NCI-H748 treated with DMSO at 0.1 percent for 48 hours (cell line): ENCODE measurements at places on chromosomes 11 and 22.

DNA sequence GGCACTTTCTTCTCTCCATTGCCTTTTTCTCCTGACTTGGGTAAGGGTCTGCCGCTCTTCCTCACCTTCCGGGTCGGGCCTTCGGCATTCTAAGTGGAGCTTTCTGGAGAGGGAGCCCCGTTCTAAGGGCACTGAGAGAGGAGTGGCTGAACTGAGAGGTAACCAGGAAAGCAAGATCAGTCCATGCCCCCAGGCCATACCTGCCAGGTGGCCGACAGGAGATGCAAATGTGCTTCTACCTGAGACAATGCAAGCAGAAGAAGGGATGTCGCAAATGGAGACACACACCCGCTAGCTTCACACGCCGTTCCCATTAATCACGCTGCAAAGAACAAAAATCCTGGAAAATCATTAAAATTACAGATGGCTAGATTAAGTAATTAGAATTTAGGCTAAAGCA is 156.4 kb upstream of the TBCEL start:
- no peak for DNase-seq

GRCh38 chr11:30608534-30608933 is 22.4 kb upstream of the MPPED2 start:
- DNase-seq, result no peak

GRCh38 chr11:108871152-108871551 is 206.3 kb downstream of the DDX10 start:
- peak; percentile 0 for DNase-seq

DNA sequence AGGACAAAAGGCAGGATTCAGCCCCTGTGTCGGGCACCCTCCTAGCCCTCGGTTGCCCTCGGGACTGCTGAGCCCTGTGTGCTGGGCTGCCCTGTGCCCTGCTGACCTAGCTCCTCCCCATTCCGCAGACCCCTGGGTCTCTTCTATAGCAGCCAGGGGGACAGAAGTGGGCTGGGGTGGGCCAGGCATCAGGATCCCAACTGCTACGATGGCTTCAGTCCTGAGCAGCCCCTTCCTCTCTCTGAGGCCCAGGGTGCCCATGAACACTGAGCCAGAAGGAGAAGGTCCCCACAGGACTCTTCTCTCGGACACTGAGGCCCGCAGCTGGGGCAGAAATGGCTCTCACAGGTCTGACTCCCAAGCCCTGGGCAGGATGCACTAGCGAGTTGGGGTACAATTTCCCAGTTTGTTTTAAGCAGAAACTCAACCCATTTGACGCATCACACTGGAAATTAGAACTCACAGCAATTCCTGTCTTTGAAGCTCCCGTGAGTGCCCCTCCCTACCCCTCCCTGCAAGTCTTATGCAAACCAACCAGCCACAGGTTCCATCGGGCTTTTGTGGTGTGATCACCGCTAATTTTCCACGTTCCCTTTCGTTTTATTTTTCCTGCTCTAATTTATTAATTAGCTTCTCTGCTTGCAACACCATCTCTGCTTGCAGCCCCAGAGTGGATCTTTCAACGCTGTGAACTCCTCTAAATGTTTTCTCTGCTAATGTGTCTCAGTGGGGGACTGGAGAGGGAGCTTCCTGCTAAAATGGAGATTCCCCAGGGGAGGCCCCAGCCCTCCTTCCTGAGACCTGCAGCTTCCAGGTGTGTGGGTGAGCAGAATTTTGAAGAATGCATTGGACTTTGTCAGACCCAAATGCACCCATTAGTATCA is 56.7 kb downstream of the PHF21B start:
- DNase-seq, result no peak

GRCh38 chr11:132822276-132822675 is 710.0 kb downstream of the OPCML start:
- DNase-seq, result no peak

GRCh38 chr22:23233084-23233531 is 52.8 kb downstream of the BCR start:
- no peak for DNase-seq

GRCh38 chr22:38080850-38081635 is 2.9 kb downstream of the SLC16A8 start:
- DNase-seq, result peak; percentile 6

GRCh38 chr22:24950272-24950902 is 2.1 kb upstream of the KIAA1671 start:
- DNase-seq, result no peak

- no peak for DNase-seq
Observed at GRCh38 chr22:40055143-40055883, 60.6 kb downstream of the FAM83F start.
